AG04450 (cell line): ENCODE measurements at places on chromosomes 11 and 22. TPM values are rescaled to one million over a fixed set of nuclear protein-coding genes. Genes with fewer than 3 reads are reported as not detected.

The ARFGAP3 gene
- polyA plus RNA-seq: 54.2 and 69.4 TPM in 2 replicates

The CNGA4 gene
- polyA plus RNA-seq: 0.04 and 0.07 TPM in 2 replicates

The C22orf23 gene
- 0.45 and 0.55 TPM in 2 replicates for polyA plus RNA-seq

The ASCL2 gene
- polyA plus RNA-seq: not detected in 2 replicates

The LYVE1 gene
- polyA plus RNA-seq: 0.10 and 0.19 TPM in 2 replicates

The SUSD2 gene
- 0.63 and 1.1 TPM in 2 replicates for polyA plus RNA-seq

DNA sequence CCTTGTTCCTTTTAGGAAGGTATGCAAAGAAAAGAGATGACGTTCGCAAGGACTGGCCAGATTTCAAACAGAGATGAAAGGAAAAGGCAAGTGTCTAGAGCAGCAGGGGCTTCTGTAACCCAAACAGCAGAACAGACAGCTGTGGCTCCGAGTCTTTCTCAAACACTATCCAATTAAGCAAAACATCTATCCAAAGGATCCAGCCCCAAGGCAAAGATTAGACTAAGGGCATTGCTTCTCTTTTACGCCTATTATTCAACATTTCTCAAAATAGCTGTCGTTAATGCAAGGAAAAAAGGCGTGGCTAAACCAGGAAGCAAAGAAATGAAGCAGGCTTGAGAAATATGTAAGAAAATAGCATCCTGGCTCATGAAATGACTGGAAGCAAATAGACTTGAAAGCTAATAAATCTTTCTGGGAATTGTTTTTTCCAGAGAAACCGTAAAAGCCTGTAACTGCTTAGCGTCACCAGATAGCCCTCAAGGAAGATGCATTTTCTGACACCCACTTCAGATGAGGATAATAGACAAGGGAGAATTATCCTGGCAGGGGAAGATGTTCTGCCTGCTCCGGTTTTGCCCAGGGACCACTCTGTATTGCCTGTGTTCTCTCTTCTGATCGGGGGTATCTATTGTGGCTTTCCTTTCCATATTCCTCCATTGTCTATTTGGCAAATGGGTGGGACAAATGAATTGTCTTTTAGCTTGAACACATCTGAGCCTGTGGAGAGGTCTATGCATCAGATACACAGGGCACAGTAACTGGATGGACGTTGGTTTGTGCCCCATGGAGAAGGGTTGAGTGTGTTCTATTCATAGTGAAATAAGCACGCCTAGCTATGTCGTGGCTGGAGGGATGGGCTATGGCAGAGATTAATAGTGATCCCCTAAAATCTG lies 20.2 kb downstream of the C11orf96 start:
- DNase-seq: no peak

DNA sequence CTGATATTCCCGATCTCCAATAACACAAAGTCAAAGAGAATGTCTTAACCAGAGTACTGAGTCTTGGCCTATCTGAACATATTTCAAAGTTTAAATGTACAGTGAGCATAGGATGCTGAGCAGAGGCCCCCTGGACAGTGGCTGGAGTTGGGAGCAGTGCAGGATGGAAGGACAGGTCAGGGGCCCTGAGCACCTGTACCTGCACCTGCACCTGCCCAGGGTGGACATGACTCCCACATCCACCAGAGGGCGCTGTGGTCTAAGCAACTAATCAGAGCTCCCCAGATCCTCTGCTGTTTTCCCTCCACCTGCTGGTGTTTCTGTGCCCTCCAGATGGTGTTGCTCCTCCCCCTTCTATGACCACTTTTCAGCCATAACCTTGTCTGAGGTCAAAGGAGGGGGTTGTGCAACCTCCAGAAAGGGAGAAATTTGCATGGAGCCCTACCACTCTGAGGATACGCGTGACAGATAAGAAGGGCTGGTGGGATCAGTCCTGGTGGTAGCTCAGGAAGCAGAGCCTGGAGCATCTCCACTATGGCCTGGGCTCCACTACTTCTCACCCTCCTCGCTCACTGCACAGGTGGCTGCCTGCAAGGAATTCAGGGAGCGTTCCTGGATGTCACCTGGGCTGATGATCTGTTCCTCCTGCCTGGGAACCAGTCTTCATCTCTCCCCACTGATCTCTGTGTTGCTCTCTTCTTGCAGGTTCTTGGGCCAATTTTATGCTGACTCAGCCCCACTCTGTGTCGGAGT lies 49.1 kb upstream of the VPREB1 start:
- no peak for DNase-seq

GRCh38 chr11:35419830-35420333 lies 524 bp upstream of the SLC1A2 start:
- no peak for DNase-seq

GRCh38 chr11:85695546-85695945 lies 9.6 kb upstream of the CCDC89 start:
- DNase-seq: no peak

GRCh38 chr22:27620367-27621154 lies 181.0 kb downstream of the MN1 start:
- DNase-seq: no peak
